ENCODE measurements at places on chromosomes 16 and 17.

GRCh38 chr16:23609929-23610328, 13.8 kb upstream of the NDUFAB1 start:
- DNase-seq = no peak

- no peak for DNase-seq
Observed at GRCh38 chr16:55510185-55510805, 1.4 kb downstream of the LPCAT2 start.

DNA sequence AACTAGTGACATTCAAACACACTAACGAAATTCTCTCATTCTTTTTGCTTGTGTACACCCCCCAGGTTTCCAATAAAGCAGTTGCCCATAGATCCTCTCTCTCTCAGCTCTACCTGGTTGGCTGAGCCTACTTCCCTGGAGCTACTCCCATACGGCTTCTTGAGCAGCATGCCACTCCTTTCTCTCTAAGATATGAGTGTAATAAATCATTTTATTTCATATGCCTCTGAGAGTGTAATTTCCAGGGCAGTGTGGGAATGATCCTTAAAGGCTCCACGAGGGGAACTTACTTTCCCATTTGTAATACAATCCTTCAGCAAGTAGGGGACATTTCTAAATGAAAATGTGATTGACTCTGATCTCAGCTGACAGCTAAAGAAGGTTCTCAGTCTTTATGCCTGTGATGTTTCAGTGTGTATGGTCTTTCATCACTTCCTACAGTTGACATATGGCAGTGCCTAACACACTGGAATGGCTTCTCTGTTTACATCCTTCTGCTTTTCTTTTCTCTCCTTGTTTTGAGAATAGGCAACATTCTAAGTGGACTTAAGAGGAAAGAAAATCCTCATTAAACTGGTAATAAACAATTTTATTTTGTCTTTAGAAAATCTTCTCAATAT, 1194.3 kb upstream of the CDH8 start:
- DNase-seq = no peak

DNA sequence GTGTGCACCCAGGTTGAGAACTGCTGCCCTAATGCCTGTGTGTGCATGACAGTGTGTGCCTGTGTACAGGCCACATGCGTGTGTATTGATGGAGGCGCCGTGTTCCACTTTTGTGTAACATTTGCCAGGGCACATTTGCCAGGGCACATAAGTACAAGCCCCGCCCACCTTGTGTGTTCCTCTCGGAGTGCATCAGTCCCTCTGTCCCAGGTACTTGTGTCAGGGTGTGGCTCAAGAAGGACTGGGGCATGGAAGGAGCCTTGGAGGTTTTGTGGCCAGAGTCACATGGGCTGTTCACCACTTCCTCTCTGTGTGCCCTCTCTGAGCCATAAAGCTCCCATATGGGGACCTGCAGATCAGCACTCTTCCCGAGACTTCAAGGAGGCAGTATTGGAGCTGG, 73.9 kb downstream of the MRM1 start:
- DNase-seq = no peak

GRCh38 chr17:57484826-57485565, 228.7 kb downstream of the MSI2 start:
- DNase-seq = no peak

DNA sequence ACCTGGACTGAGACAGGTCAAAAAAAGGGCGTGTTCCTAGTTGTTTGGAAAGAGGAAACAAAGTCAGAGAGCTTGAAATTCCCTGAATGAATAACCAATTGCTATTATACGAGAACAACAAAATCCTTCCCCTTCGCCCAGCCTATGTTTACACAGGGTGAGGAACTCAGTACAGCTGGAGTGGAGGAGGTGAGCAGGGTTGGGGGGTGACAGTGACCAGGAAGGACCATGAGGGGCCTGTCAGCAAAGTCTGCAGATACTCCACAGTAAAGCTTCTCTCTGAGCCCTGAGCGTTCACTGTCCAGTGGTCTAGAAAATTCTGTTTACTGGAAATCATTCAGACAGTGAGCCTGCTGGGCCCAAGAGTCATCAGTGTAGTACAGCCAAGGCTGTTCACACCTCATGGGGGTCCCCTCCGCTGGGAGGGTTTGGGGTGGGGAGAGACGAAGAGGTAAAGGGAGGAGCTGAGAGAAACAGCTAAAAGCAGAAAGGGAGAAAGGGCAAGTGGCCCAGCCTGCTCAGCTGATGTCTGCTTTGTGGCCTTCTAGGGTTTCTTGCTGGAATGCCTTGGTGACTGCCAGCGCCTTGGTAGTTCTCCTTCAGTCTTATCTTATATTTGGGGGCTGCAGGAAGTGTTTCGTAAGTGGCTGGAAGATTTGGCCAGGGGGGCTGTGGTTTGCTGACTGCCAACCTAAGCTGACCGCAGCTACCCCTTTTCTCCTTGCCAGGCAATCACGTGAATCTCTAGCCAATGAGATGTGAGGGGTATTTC, 5.7 kb downstream of the DUSP3 start:
- DNase-seq = no peak

DNA sequence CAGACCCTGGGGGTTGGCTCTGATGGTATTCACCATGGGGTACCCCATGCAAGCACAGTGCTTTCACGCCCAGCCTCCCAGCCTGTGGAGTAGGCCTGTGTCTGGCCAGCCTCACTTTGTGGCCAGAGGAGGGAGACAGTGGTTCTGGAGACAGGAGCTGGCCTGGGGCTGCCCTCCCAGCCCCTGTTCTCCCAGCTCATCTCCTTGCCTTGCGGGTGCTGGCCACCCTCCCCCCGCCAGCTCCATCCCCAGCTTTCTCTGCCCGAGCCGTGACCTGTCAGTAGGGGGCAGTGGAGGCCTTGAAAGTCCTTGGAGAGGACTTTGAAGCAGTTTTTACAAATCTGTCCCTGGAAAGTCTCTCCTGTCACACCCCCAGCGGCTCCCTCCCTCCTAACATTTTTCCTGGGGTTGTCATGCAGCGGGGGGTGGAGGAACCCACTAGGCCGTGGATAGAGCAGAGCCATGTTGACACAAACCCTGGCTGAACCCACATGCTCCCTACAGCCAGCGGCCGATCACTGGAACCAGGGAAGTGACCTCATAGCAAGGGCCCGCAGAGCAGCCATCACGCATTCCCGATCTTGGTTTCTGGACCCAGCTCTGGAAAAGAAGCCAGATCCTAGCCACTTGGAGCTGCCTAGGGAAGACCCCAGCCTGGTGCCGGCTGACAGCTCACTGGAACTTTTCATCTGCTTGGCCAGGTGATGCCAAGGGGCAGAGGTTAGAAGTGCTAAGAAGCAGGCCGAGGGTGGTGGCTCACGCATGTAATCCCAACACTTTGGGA, 289.4 kb downstream of the SEC14L1 start:
- peak; percentile 93 for DNase-seq

- no peak for DNase-seq
Observed at GRCh38 chr16:35150805-35151312, 1691.4 kb downstream of the TP53TG3F start.

DNA sequence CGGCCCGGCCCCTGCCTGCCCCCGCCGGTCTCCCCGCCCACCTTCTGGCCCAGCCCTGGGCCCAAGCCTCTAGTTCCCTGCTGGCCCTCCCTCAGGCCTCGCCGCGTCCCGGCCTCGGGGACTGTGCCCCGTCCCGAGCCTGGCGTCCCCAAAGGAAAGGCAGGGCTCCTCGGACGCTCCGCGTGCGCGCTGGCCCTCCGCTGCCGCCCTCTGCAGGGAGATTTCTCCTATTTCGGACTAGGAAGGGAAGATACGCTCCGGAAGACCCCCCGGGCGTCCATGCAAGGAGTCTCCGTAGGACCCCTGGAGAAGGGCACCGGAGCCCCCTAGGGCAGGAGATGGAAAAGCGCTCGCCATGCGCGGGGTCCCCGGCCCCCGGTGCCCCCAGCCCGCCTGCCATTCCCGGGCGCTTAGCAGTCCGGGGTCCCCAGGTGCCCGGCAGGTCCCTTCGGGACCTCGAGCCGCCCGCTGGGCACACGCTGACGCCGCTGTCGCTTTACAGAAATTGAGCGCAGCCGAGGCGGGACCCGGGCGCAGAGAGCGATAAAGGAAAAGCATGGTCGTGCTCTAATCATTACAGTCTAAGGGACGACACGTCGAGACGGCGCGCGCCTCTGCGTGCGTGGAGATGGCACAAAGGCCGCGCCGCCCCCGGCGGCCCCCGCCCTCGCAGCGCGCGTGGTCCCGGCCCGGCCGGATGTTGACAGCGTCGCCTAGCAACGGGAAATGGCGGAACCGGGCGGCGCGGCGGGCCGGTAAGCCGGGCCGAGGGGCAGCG, at the start of gene CCDC40:
Gene CCDC40, plus strand, starts transcription at position 706 of the 778 bp plus-strand sequence. Its CDS starts 21 bp downstream, at position 727.
- no peak for DNase-seq
